ENCODE measurements at places on chromosomes 1 and 21. TPM values are rescaled to one million over a fixed set of nuclear protein-coding genes. Genes with fewer than 3 reads are reported as not detected.

DNA sequence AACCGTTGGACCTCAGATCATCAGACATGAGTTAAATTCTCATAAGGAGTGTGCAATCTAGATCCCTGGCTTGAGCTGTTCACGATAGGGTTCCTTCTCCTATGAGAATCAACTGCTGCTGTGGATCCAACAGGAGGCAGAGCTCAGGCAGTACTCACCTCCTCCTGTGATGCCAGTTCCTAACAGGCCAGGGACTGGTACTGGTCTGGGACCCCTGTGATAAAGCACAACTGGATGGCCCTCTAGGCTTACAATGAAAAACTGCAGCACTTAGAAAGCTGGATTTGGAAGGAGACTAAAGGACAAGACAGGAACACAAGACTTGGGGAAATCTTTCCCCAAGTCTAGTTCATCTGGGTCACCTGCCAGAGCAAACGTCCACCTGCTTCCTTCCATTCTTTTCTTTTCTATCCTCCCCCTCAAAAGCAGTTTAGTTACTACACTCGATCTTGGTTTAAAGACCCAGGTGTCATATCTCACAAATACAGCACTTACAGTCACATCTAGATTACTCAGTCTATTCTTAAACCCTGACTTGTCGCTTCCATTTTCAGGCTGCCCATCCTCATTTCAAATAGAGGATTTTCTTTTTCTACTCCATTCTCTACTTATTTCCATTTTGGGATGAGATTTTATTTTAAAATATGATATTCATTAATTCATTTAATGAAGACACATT lies 59.8 kb downstream of the PTPN14 start:
- DNase-seq: no peak

DNA sequence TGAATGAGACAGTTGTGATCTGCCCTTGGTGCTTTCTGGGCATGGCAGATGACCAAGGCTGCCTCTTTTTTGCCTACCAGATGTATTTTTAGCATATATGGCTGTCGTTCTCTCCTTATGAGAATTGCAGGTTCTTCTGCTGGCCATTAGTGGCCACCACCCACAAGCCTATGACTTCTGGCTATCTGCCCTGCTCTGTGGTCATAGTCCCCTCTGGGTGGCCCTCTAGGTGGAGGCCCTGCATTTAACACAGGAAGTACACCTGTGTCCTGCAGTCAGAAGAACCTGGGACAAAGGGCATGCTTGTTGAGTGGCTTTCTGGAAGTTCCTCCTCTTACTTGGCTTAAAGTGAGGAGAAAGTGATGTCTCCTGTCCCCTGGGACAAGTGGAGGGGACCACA lies 6.5 kb downstream of the FCAMR start:
- DNase-seq: no peak

- DNase-seq: no peak
These were observed 6.3 kb upstream of the ETV3 start for GRCh38 chr1:157144509-157144908.

SLC5A9 gene
- 0.17 TPM for total RNA-seq

DNA sequence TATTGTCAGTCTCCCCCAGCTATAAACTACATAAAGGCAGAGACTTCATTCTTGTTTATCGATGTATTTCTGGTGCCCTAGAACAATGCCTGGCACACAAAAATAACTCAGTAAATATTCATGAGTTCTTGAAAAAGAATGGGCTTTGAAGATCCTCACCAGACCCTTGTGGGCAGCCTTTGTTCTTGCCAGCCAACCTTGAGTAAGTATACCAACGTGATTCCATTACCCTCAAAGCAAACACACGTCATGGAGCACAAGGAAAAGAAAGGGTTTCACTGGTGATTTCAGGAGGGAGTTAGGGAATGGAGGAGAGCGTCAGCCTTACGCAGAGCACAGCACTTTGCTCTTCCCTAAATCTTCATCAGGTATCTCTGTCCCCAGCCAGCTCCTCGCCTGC lies 29.4 kb downstream of the NMNAT2 start:
- DNase-seq: no peak

RAB13 gene
- total RNA-seq: 55.1 TPM

FGR gene
- total RNA-seq: 4.7 TPM

DNA sequence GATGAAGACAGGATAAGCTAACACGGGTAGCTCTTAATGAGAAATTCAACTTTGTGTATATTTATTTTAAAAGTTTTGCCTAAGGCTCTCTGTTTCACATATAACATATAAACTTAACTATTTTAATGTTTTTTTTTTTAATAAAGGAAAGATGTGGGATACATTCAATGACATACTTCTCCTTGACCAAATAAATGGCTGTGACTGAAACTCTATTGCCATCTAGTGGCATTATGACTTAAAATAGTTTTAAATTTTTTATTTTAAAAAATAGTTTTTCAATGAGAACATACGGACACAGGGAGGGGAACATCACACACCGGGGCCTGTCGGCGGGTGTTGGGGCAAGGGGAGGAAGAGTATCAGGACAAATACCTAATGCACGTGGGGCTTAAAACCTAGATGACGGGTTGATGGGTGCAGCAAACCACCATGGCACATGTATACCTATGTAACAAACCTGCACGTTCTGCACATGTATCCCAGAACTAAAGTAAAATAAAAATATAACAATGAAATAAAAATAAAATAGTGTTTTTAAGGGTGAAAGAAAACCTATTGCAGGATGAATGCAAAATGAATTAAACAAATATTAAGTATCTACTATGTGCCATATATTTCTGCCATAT lies 83.4 kb downstream of the LYST start:
- DNase-seq: no peak

GRCh38 chr1:25458541-25459298 lies 28.0 kb downstream of the MACO1 start:
- DNase-seq: no peak

GRCh38 chr1:200738949-200739651 lies 407 bp downstream of the CAMSAP2 start:
- peak; percentile 88 for DNase-seq

DNA sequence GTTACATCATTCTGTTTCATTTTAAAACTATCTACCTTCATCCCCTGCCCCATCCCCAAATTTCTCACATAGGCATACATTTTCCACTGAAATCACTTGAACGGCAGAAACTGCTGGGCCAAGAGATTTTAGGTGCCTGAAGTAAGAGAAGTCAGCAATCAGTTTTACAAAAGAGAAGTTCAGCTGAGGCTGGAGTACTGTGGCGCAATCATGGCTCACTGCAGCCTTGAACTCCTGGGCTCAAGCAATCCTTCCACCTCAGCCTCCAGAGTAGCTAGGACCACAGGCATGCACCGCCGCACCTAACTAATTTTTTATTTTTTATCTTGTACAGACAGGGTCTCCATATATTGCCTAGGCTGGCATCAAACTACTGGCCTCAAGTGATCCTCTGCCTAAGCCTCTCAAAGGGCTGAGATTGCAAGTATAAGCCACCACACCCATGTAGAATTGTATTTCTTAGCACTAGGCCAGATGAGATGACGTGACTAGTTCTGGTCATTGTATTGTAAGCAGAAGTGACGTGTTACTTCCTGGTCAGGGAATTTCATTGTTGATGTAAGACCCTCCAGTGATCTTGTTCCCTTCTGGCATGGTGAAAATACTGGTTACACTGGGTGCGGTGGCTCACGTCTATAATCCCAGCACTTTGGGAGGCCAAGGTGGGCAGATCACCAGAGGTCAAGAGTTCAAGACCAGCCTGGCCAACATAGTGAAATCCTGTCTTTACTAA lies 7.1 kb downstream of the BECN2 start:
- DNase-seq: no peak

FCN3 gene
- 19.3 TPM for total RNA-seq

TRPM2 gene
- total RNA-seq: 1.5 TPM

DNA sequence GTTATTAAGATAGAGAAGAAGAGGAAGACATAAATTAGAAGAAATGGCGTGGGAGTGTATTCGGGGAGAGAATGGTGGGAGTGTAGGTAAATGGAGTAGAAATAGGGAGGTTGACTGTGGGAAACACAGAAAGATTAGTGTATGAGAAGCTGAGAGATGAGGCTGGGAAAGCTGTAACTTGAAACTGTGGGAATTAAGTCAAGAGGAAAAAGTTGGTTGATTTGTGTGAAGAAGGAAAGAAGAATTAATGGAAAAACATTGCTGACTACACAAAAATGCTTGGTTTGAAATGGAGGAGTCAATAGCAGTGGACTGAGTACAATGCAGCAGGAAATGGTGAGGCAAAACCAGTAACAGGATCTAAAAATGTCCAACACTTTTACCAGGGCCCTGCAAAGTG lies 448.3 kb downstream of the PTPRC start:
- DNase-seq: no peak

GRCh38 chr1:173400387-173400995 lies 76.6 kb upstream of the PRDX6 start:
- DNase-seq: no peak

DNA sequence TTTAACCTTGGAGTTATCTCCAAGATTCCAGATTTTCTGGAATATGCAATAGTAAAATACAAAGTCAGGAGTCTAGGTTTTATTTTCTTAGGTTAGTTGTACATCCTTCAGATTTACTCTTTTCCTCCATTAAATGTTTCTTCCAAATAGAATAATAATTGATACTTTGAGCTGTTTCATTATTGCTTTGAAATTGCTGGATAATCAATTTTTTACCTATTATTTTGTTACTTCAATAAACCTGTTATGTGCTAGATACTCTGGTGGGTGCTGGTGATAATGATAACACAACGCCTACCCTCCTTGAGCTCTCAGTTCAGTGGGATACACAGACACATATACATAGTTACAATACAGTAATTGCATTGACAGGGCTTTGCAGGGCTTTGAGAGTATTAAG lies 79.4 kb downstream of the GPR161 start:
- DNase-seq: no peak

DNA sequence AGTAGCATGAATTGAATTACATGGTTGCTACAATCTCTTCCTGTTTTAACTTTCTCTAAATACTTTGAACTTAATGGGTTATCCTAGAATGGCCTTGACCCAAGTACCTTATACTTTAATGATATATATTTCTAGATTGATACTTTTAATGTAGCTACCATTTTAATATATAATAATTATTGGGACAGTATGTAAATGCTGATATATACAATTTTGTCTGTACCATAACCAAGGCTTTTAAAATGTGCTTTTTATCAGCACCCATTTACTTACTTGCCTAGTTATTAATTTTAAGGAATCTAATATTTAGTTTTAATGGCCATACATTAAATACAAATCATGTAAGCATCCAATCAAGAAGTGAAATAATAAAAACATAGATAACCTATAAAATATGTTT lies 13.4 kb downstream of the HIPK1 start:
- DNase-seq: no peak

GRCh38 chr1:32818804-32819541 lies 1.5 kb downstream of the S100PBP start:
- DNase-seq: no peak

DTL gene
- 0.79 TPM for total RNA-seq

DNA sequence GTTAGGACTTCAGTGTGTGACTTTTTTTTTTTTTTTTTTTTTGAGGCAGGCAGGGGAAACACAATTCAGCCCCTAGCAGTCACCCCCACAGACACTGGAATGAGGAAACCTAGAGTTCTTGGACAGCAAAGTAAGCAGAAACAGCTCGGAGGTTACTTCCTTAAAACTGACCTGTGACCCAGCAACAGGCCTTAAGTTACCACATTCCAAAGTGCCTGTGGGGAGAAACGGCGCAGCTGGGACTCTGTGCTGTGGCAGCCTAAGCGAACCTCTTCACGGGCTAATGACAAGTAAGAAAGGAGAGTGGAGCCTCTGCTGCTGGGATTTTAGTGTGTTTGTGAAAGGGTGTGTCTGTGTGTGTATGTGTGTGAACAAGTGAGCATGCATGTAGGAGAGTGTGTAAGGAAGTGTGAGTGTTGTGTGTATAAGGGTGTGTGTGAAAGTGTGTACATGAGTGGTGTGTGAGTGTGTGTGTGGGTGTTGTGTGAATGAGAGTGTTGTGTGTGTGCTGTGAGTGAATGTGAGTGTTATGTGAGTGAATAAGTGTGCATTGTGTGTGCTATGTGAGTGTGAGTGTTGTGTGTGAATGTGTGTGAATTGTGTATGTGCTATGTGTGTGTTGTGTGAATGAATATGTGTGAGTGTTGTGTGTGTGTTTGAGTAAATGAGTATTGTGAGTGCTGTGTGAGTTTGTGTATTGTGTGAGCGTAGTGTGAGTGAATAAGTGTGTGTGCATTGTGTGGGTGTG lies 180.8 kb downstream of the BRINP2 start:
- no peak for DNase-seq

- no peak for DNase-seq
These were observed 82.0 kb upstream of the ESRRG start for GRCh38 chr1:216805233-216805632.

DNA sequence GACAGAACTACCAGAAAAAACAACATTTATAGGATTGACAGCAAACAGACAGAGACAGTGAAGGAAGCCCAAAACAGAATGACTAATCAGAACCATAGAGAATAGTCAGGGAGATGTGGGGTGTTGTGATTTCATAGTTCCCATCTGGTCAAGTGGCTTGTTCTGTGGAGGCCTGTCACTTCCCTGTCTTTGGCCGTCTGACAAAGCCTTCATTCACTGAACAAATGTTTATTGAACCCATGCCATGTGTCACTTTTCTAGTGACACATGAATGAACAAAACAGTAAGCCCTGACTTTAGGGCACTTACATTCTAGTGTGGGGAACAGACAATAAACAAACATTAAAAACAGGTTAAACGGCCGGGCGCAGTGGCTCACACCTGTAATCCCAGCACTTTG lies 3.2 kb upstream of the SRRM1 start:
- no peak for DNase-seq

TSACC gene
- total RNA-seq: not detected

IL19 gene
- total RNA-seq: not detected

LCE1D gene
- total RNA-seq: not detected

- DNase-seq: peak; percentile 27
These were observed 10.3 kb upstream of the PROX1 start for GRCh38 chr1:213977486-213977842.

- DNase-seq: no peak
These were observed 25.6 kb downstream of the CDKN2C start for GRCh38 chr1:50995651-50996050.

TMEM53 gene
- 9.1 TPM for total RNA-seq

- peak; percentile 80 for DNase-seq
These were observed 38.1 kb upstream of the POU3F1 start for GRCh38 chr1:38084700-38085099.

GRCh38 chr1:52674497-52675384 lies 23.4 kb downstream of the COA7 start:
- DNase-seq: no peak

TRIM17 gene
- 0.50 TPM for total RNA-seq

DNA sequence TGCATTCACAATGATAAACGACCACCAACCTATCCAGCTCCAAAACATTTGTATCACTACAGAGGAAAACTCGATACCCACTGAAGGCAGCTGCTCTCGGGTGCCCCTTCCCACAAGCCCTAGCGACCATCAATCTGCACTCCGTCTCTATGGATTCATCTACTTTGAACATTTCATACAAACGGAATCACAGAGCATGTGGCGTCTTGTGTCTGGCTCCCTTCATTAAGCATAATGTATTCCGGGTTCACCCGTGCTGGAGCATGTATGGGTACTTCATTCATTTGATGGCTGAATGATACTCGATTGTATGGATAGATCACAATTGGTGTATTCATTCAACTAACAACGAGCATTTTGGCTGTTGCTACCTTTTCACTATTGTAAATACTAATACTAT lies 340.2 kb downstream of the SMYD3 start:
- no peak for DNase-seq

SEMA6C gene
- 55.1 TPM for total RNA-seq

HMGN2 gene
- 145 TPM for total RNA-seq

OLIG1 gene
- 0.62 TPM for total RNA-seq

CTXND2 gene
- not detected for total RNA-seq

All from left ventricle myocardium superior (tissue), 1 donor.